Caco-2 (cell line): ENCODE measurements at places on chromosomes 4 and X.

GRCh38 chr4:7781366-7781765, 158.3 kb downstream of the AFAP1 start:
- no peaks in the 10 kb centered on the region for H3K4me1 ChIP-seq
- no peak overlapping the region for H3K4me3 ChIP-seq
- no peaks in the 10 kb centered on the region for H3K27me3 ChIP-seq
- H3K27ac ChIP-seq: no peak overlapping the region
- no peak for DNase-seq

DNA sequence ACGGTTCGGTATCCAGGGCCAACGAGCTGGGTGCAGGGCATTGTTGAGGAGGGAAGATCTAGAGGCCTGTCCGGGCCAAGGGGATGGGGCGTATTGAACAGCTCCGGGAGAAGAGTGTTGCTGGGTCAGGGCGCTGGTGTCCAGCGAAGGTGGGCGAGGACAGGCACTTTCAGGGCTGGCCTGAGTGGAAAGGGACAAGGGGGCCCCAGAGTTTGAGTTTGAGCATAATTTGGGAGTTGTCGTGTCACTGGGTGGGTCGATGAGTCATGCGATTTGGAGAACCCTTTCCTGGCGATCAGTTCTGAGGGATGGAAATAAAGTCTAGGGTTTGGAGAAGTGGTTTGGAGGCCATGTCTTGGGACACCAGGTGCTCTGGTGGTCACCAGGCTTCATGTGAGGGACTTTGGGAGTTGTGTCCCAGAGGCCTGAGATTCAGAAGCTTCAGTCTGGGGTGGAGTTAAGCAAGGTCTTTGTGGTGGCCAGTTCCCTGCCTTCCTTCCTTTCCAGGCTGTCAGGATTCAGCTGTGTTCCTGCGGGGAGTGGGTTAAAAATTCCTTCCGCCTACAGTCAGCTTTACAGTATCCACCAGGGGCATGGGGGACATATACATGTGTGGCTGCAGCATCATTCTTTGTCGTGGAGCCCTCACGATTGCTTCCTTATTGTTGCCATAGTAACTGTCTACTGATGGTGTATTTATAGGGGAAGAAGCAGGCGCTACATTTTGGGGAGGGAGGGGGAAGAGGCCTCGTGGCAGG, 504 bp downstream of the PRRG3 start:
- H3K27me3 ChIP-seq: no peaks in the 10 kb centered on the region
- no peak overlapping the region for H3K4me3 ChIP-seq
- H3K27ac ChIP-seq: no peak overlapping the region
- DNase-seq: no peak
- H3K4me1 ChIP-seq: no peaks in the 10 kb centered on the region

GRCh38 chrX:15170927-15171326, 99.0 kb downstream of the ASB9 start:
- no peaks in the 10 kb centered on the region for H3K36me3 ChIP-seq
- H3K27me3 ChIP-seq: no peaks in the 10 kb centered on the region
- H3K4me1 ChIP-seq: no peaks in the 10 kb centered on the region
- no peak overlapping the region for H3K4me3 ChIP-seq
- DNase-seq: no peak

- no peaks in the 10 kb centered on the region for H3K36me3 ChIP-seq
- peak overlapping the region; percentile 94 for H3K27ac ChIP-seq
- DNase-seq: no peak
- peaks cover 55% of the 10 kb centered on the region for H3K4me1 ChIP-seq
- H3K27me3 ChIP-seq: no peaks in the 10 kb centered on the region
- H3K4me3 ChIP-seq: no peak overlapping the region
Observed at GRCh38 chr4:28435314-28435713, 1574.7 kb downstream of the STIM2 start.

GRCh38 chr4:54986095-54986846, 139.1 kb downstream of the KDR start:
- H3K27me3 ChIP-seq: no peaks in the 10 kb centered on the region
- no peaks in the 10 kb centered on the region for H3K36me3 ChIP-seq
- DNase-seq: no peak
- H3K4me1 ChIP-seq: no peaks in the 10 kb centered on the region
- H3K27ac ChIP-seq: no peak overlapping the region
- H3K4me3 ChIP-seq: no peak overlapping the region

DNA sequence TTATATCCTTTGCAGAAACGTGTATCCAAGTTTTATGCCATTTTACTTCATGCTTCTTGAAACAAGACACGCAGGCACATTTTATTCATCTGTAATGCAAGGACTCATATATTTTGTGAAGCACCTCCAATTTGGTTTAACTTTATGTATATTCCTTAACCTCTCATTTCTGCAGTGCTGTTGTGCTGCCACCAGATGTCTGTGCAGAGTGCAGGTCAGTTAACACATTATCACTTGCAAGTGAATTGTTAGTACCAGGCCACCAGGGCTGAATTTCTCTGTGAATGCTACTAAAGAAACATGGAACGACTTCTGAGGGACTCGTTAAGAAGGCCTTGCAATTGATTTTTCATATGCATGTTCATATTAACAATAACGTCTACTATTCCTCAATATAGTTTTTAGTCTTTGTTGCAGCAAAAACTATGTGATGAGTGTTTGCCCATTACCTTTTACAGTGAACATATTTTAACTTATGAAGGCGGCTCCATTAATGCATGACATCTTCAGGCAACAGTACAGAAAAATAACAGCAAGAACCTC, 770.3 kb downstream of the NLGN4X start:
- DNase-seq: no peak
- no peak overlapping the region for H3K4me3 ChIP-seq
- H3K27me3 ChIP-seq: no peaks in the 10 kb centered on the region
- H3K36me3 ChIP-seq: no peaks in the 10 kb centered on the region
- no peak overlapping the region for H3K27ac ChIP-seq

DNA sequence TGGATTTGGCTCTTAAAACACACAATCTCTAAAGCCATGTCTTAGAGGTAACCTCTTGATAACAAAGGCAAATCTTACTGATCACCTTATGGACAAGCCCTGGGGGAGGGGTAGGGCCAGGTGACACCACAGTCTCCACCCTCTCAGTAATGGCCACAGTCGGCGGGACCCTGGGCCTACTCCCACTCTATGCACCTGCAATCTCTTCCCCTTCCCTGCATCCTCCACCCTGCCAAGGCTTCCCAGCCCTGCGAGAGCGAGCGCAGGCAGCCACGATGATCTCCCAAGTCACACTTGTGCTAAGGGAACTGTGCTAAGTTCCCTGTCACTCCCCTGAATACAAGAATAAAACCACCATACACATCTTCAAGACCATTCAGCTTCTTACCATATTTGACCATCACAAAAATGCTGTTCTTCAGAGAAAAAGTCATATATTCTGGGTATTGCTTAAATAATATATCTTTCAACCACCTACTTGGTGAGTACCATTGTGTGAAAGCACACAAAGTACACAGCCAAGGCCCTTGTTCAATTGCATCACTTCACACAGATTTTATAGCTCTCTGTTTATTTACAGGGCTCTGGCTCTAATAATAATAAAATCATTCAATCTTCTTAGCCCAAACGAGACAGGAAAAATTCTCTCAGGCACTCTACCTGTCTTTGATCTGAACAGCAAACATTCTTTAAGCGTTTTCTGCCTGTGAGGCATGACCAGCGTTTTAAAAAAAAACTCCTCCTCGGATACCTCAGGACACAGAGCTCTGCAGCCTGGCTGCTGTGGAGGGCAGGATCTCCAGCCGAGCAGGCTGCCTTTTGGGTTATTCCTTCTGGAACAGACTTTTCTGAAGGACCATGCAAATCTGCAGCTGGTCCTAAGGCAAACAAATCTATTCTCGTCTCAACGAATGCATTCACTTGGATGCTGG, 115.7 kb upstream of the MAP3K15 start:
- H3K36me3 ChIP-seq: no peaks in the 10 kb centered on the region
- peak; percentile 65 for DNase-seq
- peak overlapping the region; percentile 92 for H3K27ac ChIP-seq
- H3K4me1 ChIP-seq: peaks cover 17% of the 10 kb centered on the region
- H3K4me3 ChIP-seq: peak overlapping the region; percentile 24
- no peaks in the 10 kb centered on the region for H3K27me3 ChIP-seq

- peaks cover 24% of the 10 kb centered on the region for H3K4me1 ChIP-seq
- H3K4me3 ChIP-seq: no peak overlapping the region
- no peak overlapping the region for H3K27ac ChIP-seq
Observed at GRCh38 chrX:10549280-10549679, 71.1 kb downstream of the MID1 start.

- H3K27ac ChIP-seq: no peak overlapping the region
- H3K27me3 ChIP-seq: no peaks in the 10 kb centered on the region
- H3K4me3 ChIP-seq: no peak overlapping the region
Observed at GRCh38 chr4:152896811-152897210, 39.3 kb upstream of the FHDC1 start.

- no peak for DNase-seq
- no peak overlapping the region for H3K27ac ChIP-seq
- no peaks in the 10 kb centered on the region for H3K27me3 ChIP-seq
- no peaks in the 10 kb centered on the region for H3K4me1 ChIP-seq
Observed at GRCh38 chrX:107971636-107972035, 10.5 kb downstream of the TEX13B start.

DNA sequence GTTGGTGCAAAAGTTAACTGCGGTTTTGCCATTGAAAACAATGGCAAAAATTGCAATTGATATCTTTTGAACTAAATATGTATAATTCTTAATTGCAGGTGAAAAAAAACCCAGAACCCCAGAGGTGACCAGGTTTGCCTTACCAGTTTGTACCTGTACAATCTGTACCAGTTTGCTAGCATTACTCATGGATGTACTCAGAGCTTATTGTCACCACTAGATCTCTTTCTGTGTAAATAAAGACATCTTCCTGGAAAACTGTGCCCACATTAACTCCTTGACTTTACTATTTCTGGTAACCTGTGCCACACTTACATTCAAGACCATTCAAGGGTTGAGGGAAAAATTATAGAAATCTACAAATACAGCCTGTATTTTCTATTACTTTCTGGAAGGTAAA, 139.7 kb downstream of the ELOVL6 start:
- H3K36me3 ChIP-seq: no peaks in the 10 kb centered on the region
- no peak overlapping the region for H3K4me3 ChIP-seq
- no peak for DNase-seq
- H3K27me3 ChIP-seq: no peaks in the 10 kb centered on the region

DNA sequence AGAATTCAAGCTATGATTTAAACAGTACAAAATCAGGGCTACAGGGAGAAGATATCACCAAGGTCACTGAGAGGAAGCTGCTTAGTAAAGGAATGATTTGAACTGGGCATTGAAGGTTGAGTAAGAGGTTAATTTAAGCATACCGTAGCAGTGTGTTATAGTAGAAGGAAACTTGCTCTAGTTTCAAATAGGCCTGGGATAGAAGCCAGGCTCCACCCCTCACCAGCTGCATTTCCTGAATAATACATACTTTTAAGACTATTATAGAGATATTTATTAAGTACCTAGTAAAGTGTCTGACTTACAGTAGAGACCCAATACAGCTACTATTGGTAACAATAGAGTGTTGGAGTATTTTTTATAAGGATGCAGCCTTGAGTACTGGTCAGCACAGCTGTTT, 118.0 kb upstream of the GLRA2 start:
- H3K4me1 ChIP-seq: no peaks in the 10 kb centered on the region
- DNase-seq: no peak
- no peak overlapping the region for H3K27ac ChIP-seq
- no peak overlapping the region for H3K4me3 ChIP-seq
- no peaks in the 10 kb centered on the region for H3K27me3 ChIP-seq

DNA sequence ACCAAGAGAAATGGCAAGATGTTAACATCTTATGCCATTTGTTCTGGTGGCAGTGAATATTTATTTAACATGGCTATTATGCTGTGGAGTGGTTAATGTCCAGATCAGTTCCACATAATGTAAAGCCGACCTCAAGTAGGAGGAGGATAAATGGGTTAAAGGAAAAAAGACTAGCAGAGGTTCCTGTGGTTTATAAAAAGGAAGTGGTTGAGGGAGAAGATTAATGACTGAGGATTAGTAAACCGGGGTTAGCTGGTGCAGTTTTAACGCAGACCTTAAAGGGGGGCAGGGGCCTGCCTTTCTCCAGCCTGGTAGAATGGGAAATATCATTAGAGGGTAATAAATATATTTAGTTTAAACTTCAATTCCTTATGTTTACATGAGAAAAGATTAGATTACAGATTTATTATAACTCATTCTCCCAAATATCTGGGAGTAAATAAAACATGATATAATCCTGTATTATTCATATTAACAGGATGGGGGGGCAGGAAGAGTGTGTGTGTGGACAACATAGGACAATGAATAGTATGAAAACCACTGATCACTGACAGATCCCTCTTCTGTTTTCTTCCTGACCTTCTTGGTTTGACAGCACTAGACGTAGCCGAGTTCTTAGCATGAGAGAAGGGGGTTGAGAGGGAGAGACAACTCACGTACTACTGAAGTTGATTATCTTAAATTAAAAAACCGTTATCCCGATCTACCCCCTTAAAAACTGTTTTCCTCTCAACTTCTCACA, 124.1 kb upstream of the LIMCH1 start:
- no peak for DNase-seq
- H3K27me3 ChIP-seq: no peaks in the 10 kb centered on the region
- H3K4me3 ChIP-seq: no peak overlapping the region
- H3K4me1 ChIP-seq: peaks cover 43% of the 10 kb centered on the region
- H3K27ac ChIP-seq: no peak overlapping the region

DNA sequence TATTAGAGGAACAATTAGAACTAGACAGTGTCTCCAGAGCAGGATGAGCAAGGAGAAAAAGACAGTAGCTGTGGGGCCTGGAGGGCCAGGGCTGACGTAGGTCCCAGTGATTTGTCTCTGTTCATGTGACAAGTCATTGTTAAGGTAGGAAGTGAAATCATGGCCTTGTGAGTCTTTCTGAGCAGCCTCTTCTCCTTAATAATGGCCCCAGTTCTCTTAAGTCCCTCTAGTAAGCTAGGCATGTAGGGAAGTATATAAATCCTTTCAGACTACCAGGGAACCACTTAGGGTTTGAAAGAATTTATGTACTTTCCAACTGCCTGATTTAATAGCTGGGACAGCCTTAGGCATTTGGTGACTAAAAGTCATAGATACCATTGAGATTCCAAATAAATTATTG, 133.0 kb downstream of the KLHL8 start:
- H3K4me3 ChIP-seq: no peak overlapping the region
- DNase-seq: no peak
- peaks cover 16% of the 10 kb centered on the region for H3K4me1 ChIP-seq
- no peaks in the 10 kb centered on the region; the same call in 1 of the 2 replicates for H3K36me3 ChIP-seq

DNA sequence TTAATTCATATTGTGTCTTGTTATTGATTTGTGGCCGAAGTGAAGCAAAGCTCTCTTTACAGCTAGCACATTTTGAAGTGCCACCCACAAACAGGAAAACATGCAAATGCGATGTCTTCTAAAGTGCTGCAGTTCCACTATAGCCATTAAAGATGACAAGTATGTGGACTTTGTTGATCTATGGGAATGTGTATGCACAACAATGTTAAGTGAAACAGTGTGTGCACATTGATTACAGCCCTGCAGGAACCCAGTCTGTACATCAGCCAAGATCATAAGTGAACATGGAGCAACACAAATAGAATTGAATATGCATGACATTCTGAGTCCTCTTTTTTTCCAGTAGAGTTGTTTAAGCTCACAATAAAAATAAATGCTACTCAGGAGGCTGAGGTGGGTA, 43.0 kb downstream of the TFDP3 start:
- H3K4me3 ChIP-seq: no peak overlapping the region
- no peak overlapping the region for H3K27ac ChIP-seq
- no peaks in the 10 kb centered on the region; the same call in 1 of the 2 replicates for H3K27me3 ChIP-seq
